ENCODE measurements at places on chromosomes 4 and X. TPM values are rescaled to one million over a fixed set of nuclear protein-coding genes. Genes with fewer than 3 reads are reported as not detected.

GRCh38 chr4:164304101-164304639 is 449.8 kb upstream of the SMIM31 start:
- no peak for DNase-seq
- H3K36me3 ChIP-seq = no peaks in the 10 kb centered on the region
- no peak overlapping the region for H3K4me3 ChIP-seq
- no peaks in the 10 kb centered on the region for H3K4me1 ChIP-seq

- no peaks in the 10 kb centered on the region for H3K4me1 ChIP-seq
- H3K36me3 ChIP-seq = peaks cover 16% of the 10 kb centered on the region
- no peak overlapping the region for H3K4me3 ChIP-seq
These were observed 49.9 kb upstream of the FHDC1 start for GRCh38 chr4:152886201-152886600.

DNA sequence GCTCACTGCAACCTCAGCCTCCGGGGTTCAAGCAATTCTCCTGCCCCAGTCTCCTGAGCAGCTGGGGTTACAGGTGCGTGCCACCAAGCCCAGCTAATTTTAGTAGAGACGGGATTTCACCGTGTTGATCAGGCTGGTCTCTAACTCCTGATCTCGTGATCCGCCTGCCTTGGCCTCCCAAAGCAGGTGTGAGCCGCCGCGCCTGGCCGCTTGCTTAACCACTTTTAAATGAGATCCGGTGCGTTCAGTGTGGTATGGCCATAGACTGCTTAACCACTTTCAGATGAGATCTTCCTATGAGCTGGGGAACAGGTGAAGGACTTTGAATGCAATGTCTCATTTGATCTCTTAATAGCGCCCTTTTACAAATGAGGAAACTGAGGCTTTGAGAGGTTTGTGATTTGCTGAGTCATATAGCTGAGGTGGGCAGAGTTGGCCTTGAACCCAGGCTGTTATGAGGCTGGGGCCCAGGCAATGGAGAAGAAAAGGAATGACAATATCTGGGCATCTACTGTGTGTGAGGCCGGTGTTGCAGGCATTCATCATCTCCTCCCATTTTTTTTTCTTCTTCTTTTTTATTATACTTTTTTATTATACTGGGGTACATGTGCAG is 41.9 kb upstream of the NSG1 start:
- H3K4me3 ChIP-seq = no peak overlapping the region
- peaks cover 31% of the 10 kb centered on the region for H3K27me3 ChIP-seq
- no peak overlapping the region for H3K27ac ChIP-seq
- no peaks in the 10 kb centered on the region for H3K36me3 ChIP-seq
- no peak for DNase-seq

DNA sequence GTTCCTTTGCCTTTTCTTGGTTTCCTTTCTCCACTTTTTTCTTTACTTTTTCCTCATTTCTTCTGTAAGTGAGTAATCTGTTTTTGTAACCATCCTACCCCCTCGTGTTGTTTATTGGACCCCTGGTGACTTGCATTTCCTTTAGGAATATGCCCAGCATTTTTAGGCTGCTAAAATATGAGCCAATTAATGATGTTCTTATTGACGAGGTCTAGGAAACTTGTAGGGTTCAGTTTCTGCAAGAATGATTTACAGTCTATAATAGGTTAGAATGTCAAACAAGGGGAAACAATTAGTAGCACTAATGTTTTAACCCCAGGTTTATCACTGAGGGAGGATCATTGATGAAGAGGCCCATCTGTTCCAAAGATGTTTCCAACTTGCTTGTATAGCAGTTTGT is 79.0 kb downstream of the CPE start:
- DNase-seq = no peak
- peaks cover 55% of the 10 kb centered on the region for H3K4me1 ChIP-seq

DNA sequence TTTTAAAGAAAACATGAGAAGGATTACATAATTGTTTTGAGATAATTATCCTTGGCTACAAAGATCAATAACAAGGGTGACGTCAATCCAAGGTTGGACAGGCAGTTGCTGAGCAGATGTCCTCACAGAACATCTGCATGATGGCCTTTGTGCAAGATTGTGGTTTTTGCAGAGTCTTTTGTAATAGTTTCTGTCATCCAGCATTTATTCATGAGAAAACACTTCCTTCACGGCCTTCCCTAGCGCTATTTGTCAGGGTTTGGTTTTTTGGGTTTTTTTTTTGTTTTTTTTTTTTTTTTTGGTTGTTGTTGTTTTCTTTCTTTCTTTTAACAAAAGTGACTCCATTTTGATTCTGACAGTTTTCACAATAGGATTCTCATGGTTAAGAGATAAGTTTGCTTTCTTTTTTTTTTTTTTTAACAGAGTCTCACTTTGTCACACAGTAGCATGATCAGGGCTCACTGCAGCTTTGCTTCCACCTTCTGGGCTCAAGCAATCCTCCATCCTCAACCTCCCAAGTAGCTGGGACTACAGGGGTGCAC is 31.5 kb upstream of the ELF2 start:
- H3K4me3 ChIP-seq = no peak overlapping the region
- H3K4me1 ChIP-seq = no peaks in the 10 kb centered on the region
- H3K36me3 ChIP-seq = no peaks in the 10 kb centered on the region
- no peak for DNase-seq
- no peaks in the 10 kb centered on the region for H3K27me3 ChIP-seq

DNA sequence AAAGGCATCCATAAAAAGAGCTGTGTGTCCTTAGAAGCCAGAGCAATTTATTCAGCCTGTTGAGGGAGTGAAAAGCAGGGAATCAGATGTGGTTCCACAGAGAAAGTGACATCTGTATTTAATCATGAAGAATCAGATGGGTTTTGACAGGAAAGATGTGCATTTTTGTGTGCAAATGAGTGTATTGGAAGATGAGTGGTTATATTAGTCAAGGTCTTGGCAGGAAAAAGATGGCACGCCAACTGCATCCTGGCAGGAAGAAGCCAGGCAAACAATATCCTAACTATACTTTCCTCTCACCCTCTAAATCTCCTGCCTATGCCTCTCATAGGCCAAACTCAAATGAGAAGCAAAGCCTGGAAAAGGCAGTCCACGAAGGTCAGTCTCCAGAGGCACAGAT is 59.1 kb downstream of the SCFD2 start:
- DNase-seq = no peak
- no peak overlapping the region for H3K4me3 ChIP-seq
- H3K36me3 ChIP-seq = peaks cover 11% of the 10 kb centered on the region

- no peaks in the 10 kb centered on the region for H3K4me1 ChIP-seq
- no peaks in the 10 kb centered on the region for H3K27me3 ChIP-seq
- H3K4me3 ChIP-seq = no peak overlapping the region
- peaks cover 2% of the 10 kb centered on the region for H3K36me3 ChIP-seq
- H3K27ac ChIP-seq = no peak overlapping the region
- DNase-seq = no peak
These were observed 127.0 kb downstream of the AASDH start for GRCh38 chr4:56260320-56260719.

TMPRSS11F gene
- total RNA-seq = not detected

ADH1A gene
- total RNA-seq = not detected

TMEM271 gene
- total RNA-seq = not detected

PNMA5 gene
- not detected for total RNA-seq

AKAP14 gene
- not detected for total RNA-seq
